ENCODE measurements at places on chromosomes 5 and 9.

GRCh38 chr9:137372693-137373610, 50.0 kb downstream of the EXD3 start:
- DNase-seq, result no peak

GRCh38 chr9:805151-805550, 36.3 kb upstream of the DMRT1 start:
- no peak for DNase-seq

GRCh38 chr9:36746415-36746814, 173.7 kb downstream of the MELK start:
- no peak for DNase-seq

GRCh38 chr5:132436936-132437335, 53.6 kb downstream of the IRF1 start:
- no peak for DNase-seq

DNA sequence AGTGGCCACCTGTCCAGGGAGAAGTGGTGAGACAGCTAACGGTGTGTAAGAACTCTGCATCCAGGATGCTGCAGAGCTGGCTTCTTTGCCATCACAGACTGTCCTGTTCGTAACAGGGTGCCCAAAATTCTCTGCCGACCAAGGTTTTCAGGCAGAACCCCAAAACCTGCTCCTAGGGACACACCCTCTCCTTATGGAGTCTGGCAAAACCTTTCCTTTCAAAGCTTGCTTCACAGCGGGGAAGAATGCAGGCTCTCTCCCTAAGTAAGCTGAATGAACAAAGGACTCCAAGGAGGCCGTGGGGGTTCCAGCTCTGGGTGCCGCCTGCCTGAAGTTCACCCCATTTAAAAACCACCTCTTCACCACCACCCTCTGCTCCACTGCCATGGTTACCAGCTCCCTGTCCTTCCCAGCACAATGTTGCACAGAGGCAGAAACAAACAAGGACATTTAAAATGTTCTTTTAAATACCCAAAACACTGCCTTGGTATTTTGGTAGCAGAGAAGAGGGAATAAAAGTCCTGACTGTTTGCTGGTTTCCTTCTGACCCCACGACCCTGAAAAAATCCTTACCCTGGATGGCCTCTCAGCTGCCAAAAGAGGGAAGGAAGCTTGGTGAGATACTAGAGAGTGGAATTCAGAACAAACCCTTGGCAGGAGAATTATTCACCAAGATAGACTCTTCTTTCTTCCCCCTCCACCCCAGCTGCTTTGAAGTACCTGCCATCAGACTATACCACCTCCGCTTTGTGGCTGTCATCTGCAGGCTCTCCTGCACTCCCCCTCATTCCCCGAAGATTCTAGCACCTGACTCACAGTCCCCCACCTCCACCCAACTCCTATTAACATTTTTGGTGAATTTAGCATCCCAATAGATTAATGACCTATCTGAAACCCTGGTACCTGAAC, 7.1 kb upstream of the KLF9 start:
- DNase-seq, result peak; percentile 28

DNA sequence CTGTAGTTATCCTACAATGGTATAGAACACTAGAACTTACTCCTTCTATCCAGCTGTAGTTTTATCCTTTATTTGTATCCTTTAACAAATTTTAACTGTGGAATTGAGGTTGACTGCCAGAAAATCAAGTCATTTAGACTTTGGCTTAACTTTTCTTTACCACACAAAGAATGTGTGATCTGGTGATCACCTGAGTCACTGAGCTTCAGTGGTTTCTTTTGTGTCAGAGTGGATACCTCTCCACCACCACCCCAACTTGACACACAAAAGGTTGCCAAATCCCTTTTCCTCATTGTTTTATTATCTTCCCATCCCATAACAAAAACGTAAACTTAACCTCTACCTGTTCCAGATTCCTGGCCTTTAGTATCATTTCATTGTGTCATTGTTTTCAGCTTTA, 5.5 kb downstream of the OTULIN start:
- no peak for DNase-seq

GRCh38 chr9:27472195-27472594, 51.9 kb upstream of the IFNK start:
- no peak for DNase-seq

DNA sequence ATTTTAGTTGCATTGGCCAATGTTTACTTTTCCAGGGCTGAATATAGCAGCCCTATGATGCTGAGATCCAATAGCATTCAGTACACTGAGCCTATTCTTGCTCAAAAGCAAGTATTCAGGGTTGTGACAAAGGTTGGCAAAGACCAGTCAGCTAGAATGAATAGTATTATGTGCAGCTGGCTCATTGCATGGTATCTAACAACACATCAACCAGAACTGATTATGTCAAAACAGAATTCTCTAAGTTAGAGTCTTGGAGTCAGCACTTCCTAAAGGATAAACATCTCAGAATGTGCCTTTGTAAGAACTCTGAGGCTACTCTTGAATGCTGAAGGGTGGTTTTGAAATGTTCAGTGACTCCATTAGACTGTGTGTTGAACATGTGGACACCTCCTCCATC, 774.5 kb upstream of the RGMB start:
- no peak for DNase-seq

- no peak for DNase-seq
Measured at GRCh38 chr9:129375845-129376244, 197.8 kb upstream of the IER5L start.

GRCh38 chr5:143699121-143699520, 112.8 kb upstream of the HMHB1 start:
- no peak for DNase-seq

- DNase-seq, result no peak
Measured at GRCh38 chr9:137604345-137605086, 970 bp upstream of the ARRDC1 start.

- no peak for DNase-seq
Measured at GRCh38 chr9:75128535-75128934, 40.2 kb downstream of the OSTF1 start.

DNA sequence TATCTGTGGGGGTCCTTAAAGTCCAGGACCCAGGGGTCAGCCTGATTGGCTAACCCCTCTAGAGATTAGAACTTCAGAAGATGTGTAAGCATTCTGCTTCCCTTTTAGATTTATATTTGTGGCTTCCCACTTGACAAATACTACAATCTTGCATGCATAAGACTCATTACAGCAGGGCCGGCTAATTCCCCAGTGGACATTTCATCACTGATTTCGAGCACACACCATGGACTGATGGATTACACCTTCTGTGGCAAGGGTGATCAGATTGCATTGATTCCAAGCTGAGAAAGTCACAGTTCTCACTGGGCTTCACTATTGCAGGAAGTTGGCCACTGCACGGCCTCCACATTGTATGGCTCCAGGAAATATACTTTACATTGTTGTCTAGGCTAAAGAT, 65.8 kb upstream of the DAPK1 start:
- DNase-seq, result no peak

- DNase-seq, result no peak
Measured at GRCh38 chr9:93231121-93231694, 47.3 kb downstream of the WNK2 start.

DNA sequence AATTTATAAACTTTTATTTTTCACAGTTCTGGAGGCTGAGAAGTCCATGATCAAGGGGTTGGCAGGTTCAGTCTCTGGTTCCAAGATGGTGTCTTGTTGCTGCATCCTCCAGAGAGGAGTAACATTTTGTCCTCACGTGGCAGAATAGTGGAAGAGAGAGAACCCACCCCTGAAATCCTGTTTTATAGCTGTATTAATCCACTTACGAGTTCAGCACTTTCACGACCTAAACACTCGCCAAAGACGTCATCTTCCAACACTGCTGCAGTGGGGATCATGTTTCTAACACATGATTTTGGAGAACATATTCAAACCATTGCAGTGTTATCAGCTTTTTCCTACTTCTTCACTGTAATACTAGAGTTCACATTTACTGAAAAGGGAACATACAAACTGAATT, 233.0 kb upstream of the ATP10B start:
- no peak for DNase-seq

DNA sequence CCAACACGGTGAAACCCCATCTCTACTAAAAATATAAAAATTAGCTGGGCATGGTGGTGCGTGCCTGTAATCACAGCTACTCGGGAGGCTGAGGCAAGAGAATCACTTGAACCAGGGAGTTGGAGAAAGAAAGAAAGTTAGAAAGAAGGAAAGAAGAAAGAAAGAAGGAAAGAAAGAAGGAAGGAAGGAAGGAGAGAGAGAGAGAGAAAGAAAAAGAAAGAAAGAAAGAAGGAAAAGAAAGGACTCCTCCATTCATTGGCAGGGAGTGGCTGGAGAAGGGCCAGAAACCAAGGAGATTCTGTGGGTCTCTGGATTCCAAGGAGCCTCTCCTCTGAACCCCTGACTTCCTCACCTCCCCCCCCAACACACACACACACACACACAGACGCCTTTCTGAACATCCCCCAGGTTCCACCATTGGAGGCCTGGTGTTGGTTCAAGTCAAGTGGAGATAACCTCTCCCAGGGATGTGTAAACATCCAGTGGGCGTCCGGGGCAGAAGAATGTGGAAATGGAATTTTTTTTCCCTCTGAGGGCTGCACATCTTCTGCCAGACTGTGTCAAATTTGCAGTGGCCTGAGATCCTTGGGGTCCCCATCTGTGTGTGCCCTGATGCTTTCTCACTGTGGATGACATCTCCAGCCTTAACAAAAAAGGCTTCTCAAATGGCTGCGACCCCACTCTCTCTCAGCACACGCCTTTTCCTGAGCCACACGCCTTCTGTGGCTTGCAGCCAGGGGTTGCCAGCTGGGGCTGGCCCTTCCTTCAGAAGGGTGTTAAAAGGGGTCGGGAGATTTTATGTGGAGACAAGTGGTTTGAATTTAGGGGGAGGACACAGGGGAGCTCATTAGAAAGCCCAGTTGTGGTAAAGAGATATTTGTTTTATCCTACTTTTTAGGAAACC, 109.3 kb upstream of the HAND1 start:
- no peak for DNase-seq

GRCh38 chr5:161095953-161096352, 243.9 kb upstream of the ATP10B start:
- DNase-seq, result no peak

GRCh38 chr5:62938927-62939326, 360.3 kb downstream of the LRRC70 start:
- no peak for DNase-seq

GRCh38 chr5:150286820-150287219, 2.8 kb downstream of the CAMK2A start:
- no peak for DNase-seq

GRCh38 chr5:138663561-138663960, 88.4 kb upstream of the HSPA9 start:
- no peak for DNase-seq

GRCh38 chr5:73135021-73135420, 14.6 kb downstream of the TMEM171 start:
- no peak for DNase-seq

- no peak for DNase-seq
Measured at GRCh38 chr5:31196309-31196708, 2.8 kb downstream of the CDH6 start.

DNA sequence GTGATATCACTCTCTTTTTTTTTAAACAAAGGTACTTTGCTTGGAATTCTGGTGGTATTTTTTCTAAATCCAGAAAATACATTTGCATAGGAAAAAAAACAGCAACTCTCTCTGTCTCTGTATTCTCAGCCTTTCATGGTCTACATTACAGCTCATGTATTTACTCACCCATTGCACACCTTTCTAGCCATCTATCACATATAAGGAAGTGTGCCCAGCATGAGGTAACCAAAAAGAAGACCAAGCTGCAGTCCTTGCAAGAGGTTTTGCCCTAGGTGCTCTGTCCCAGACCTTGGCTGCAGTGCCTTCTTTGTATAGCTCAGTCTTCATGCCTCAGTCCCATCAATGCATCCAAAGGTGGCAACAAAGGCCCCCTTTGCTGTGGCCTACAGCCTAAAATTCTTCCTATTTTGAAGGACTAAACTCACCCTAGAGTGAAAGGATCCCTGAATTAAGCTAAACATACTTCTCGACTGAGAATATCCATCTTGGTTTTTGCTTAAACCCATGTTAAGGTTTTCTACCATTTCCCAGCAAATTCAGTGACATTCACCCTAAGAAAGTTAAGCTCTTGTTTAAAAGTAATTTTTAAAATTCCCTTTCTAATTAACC, 446.4 kb downstream of the KIF4B start:
- no peak for DNase-seq

- no peak for DNase-seq
Measured at GRCh38 chr5:68771732-68772131, 322.1 kb upstream of the SLC30A5 start.

DNA sequence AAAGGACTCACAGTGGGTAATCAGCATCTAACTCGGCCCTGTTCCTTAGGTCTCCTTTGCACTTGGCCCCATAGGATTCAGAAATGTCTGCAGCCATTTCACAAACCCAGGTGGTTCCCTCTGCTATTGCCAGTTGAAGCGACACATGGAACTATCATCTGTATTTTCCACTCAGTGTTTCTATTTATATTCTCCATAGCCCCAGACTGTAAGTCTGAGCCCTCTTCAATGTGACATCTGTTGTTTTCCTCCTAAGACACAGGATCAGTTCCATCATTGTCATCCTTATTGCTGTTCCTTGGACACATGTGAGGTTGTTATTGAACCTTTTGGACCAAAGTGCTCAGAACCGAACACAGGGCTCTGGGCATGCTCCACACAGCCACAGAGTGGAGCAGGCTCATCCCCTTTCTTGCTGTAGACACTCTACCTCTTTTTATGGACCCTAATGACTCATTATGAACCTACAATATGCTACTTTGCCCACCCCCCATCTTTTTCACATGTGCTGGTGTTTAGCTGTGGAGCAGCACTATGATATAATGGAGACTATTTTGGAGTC, 36.4 kb downstream of the GARNL3 start:
- no peak for DNase-seq

- no peak for DNase-seq
Measured at GRCh38 chr5:169646856-169647255, 9.8 kb downstream of the DOCK2 start.

- DNase-seq, result no peak
Measured at GRCh38 chr9:5920860-5921328, 30.2 kb downstream of the MLANA start.

DNA sequence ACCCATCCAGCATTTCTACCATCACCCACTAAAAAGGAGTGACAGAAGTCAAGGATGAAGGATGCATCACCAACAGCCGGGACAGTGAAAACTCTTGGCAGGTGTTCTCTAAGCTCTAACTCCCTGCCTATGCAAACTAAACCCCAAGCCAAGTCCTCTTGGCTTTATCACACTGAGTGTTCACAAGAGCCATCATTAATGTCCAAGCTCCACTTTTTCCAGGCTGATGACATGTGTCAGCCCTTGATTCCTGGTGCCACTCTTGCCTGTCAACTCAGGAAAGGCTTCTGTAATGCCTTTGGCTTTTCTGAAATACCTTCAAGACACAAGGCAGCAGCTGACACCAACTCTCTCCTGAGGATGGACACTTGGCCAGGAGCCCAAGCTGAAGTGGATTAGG, 86.9 kb downstream of the NR6A1 start:
- DNase-seq, result no peak

- no peak for DNase-seq
Measured at GRCh38 chr5:136276946-136277345, 84.0 kb upstream of the SMIM32 start.

GRCh38 chr5:9775339-9775738, 145.2 kb upstream of the TAS2R1 start:
- no peak for DNase-seq
